Urinary bladder (tissue), 4 donors: ENCODE measurements at places on chromosomes 13 and 19. TPM values are rescaled to one million over a fixed set of nuclear protein-coding genes. Genes with fewer than 3 reads are reported as not detected.

GRCh38 chr13:113451951-113452421 lies 1.3 kb downstream of the ADPRHL1 start:
- DNase-seq = no peak

DNA sequence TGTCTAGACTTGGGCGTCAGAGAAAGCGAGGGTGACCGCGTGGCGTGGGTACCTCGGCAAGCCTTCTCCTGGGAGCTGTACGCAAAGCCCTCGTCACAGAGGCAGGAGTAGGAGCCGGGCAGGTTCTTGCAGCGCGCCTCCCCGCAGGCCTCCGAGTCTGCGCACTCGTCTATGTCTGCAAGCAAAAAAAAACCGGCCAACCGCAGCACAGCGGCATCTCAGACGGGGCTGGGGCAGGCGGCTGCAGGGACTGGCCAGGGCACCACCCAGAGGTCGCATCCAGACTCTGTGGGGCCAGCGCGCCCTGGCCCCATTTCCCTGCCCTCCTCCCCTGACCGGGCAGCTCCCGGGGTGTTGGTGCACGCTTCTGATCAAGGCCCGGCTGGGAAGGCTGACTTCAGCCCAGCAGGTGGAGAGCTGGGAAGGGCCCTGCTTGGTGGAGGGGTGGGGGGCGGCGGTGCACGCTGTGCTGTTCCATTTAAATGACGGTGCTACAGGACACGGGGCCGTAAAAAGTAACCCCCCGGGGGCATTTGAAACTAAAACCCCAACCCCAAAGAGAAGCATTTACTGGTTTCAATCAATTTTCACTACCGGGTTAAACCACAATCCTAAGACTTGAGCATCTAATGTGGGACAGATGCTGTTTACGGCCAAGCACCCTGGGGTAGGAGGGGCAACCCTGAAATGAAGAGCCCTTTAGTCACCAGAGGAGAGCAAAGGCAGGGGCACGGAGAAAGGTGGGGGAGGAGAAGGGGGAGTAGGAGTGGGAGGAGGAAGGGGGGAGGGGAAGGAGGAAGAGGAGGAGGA lies 28.2 kb downstream of the GAS6 start:
- no peak for DNase-seq

DNA sequence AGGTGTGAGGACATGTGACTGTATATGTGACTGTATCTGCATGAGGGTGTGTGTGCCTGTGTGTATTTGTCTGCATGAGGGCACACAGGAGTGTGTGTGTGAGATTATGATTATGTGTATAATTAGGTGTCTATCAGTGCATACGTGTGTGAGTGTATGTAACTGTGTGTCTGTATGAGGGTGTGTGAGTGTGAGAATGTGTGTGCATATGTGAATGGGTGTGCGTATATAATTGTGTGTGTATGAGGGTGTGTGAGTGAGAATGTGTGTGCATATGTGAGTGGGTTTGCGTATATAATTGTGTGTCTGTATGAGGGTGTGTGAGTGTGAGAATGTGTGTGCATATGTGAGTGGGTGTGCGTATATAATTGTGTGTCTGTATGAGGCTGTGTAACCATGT lies 3.0 kb upstream of the ACSBG2 start:
- no peak for DNase-seq

DNA sequence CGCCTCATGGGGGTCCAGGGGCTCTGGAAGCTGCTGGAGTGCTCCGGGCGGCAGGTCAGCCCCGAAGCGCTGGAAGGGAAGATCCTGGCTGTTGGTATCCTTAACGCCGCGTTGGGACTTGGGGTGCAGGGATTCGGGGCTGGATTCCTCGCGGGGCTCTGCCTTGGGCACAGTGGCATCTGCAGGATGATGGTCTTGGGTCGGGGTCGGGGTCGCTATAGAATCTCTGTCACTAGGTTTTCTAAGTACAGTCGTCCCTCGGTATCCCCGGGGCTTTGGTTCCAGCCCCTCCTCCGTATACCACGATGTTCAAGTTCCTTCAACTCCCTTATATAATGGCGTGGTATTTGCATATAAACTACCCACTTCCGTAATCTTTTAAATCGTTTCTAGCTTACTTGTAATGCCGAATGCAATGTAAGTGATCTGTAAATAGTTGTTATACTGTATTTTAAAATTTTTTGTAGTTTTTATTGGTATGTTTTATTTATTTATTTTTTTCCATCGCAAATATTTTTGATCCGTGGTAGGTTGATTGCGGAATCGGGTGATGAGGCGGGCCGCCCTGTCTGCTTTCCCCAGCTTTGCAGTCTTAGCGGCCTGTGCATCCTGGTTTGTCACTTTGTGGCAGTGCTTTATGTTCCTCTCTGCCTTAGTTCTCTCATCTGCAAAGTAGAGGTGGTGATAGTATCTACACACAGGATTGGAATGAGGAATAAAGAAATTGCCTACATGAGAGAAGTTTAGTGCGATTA lies 606 bp downstream of the ERCC5 start:
- peak; percentile 26 for DNase-seq

- no peak for DNase-seq
Measured at GRCh38 chr13:113620036-113620796, 35.7 kb downstream of the TFDP1 start.

Gene ZNF729
- total RNA-seq = not detected

GRCh38 chr13:29969286-29969685 lies 118.9 kb upstream of the UBL3 start:
- DNase-seq = no peak

Gene TEX101
- total RNA-seq = not detected

- DNase-seq = peak; percentile 33
Measured at GRCh38 chr19:10259162-10259905, 7.3 kb downstream of the MRPL4 start.

DNA sequence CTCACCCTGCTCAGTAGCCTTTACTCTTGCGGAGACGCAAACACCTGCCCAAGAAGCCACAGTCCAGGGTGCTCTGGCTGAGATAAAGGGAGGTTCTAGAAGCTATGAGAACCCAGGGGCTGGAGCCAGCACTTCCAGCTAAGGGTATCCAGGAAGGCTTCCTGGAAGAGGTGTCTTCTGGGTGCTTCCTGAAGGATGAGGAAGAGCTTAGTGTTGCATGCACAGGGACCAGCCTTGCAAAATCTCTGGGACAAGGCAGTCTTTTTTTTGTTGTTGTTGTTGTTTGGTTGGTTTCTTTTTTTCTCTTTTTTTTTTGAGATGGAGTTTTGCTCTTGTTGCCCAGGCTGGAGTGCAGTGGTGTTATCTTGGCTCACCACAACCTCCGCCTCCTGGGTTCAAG lies 20.6 kb downstream of the MYBPC2 start:
- no peak for DNase-seq

GRCh38 chr13:62119739-62120700 lies 704.4 kb upstream of the PCDH20 start:
- no peak for DNase-seq

DNA sequence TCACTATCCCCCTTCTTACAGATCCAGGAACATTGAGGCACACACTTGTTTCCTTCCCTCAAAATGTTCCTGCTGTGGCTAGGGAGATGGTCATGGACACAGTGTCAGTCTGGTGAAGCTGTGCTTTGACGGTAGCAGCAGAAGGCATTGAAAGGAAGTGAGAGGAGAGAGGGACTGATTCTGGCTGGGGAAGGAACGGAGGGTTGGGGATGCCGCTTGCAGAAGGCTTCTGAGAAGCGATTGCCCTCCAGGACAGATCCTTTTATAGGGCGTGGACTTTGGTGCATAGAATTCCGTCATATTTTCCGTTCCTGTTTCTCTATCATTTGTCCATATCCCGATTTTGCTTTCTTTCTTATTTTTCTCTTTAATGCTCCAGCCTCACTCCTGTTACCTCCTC lies 14.1 kb upstream of the MYH14 start:
- no peak for DNase-seq

GRCh38 chr19:11254666-11255065 lies 7.7 kb downstream of the DOCK6 start:
- no peak for DNase-seq

Gene GFY
- not detected for total RNA-seq

DNA sequence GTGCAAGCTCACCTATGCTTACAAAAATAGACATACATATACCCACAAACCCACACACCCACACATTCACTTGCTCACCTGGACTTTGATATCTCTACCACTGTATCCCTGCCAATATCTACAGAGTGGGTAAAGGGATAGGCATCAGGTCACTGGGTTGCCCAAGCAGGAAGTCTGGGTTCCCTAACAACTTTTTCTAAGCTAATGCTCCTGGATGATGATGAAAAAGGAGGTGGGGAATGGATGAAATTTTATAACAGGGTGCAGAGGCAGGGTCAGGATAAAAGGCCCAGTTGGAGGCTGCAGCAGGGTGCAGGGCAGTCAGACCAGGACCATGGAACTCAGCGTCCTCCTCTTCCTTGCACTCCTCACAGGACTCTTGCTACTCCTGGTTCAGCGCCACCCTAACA lies at the start of gene CYP2B6:
Gene CYP2B6 (plus strand): TSS at position 311 of the 410 bp plus-strand sequence. CDS start 24 bp downstream, at position 335.
- no peak for DNase-seq

Gene MYO16
- 5.8 TPM for total RNA-seq

Gene SYCN
- total RNA-seq = not detected

DNA sequence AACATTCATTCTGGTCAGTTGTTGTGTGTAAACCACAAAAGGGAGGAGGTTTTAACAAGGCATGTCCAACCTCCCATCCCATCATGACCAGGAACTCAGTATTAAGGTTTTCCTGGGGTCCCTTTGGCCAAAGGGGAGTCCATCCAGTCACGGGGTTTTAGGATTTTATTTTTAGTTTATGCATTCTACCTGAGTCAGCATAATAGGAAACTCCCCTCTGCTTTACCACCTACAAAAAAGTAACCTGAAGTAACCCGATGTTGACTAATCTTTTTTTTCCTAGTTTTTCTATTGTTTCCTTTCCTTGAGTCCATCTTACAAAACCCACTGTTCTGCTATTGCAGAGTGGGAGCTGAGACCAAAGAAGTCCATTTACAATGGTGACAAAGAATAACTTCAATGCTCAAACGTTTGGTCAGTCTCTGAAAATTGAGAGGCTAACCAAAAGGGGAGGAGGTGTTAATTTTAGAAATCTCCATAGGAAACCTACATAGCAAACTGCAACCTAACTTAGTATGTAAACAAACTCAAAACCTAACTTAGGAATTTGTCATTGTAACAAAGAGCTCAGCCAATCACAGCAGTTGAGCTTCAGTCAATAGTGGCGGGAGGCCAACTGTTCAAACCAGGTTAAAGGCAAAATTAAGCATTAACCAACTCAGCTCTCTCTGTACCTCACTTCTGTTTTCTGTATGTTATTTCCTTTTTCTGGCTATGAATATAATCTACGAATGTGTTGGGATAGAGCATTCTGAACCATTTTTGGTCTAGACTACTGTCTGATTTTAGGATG lies 1954.1 kb downstream of the PCDH9 start:
- DNase-seq = no peak

Gene GSX1
- not detected for total RNA-seq

Gene NALCN
- 5.6 TPM for total RNA-seq

DNA sequence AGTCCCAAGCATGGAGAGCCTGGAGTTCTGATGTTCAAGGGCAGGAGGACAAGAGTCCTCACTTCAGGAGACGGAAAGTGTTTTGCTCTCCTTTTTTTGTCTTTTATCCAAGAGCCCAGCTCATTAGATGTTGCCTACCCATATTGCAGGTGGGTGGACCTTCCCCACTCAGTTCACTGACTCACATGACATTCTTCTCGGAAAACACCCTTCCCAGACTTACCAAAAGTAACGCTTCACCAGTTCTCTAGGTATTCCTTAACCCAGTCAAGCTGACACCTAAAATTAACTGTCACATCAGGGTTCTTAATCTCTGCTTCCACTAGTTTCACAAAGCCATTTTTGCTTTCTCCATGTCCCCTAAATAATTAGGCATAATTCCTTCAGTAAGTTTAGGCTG lies 2215.4 kb upstream of the PCDH20 start:
- DNase-seq = no peak

Gene GJB2
- 2.5 TPM for total RNA-seq

GRCh38 chr13:71578048-71578447 lies 289.0 kb downstream of the DACH1 start:
- no peak for DNase-seq

DNA sequence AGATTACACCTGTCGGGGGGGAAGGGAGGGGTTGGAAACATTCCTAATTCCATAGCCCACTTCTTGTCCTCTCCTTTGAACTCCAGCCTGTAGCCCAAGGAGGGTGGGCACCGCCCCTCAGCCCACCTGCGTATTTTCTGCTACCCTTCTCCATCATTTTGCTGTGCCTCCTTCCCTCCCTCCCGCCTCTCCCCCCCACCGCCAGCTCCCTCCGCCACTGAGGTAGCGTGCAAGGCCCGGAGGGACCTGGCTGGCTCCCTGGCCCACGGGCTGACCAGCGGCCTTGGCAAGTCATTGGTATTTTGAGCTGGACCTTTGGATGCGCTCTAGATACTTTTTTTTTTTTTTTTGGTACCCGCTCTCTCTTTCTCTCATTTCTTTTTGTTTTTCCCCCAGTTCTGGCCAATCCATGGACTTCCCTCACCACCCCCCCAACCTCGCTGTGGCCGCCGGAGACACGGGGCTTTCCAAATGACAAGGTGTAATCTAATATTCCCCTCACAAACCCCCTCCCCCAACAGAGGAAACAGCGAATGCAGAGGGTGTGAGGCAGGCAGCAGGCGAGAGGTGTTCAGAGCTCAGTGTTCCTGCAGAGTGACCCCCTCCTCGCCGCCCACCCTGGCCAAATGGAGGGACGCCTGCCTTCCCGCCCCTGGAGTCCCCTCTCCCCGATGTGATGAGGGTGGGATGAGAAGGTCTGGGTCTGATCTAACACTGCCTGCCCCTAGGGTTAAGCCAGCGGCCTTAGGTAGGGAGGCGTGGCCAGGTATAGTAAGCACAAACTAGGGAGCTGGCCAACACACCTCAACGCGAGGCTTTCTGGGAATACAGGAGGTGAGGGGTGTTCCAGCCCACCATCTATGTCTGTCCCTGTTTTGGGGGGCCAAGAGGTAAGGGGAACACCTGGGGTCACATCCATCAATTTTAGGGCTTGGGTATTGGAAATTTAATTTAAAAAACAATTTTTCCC lies 89.2 kb downstream of the PTPRS start:
- DNase-seq = no peak
